ENCODE measurements at places on chromosomes 6 and 20.

DNA sequence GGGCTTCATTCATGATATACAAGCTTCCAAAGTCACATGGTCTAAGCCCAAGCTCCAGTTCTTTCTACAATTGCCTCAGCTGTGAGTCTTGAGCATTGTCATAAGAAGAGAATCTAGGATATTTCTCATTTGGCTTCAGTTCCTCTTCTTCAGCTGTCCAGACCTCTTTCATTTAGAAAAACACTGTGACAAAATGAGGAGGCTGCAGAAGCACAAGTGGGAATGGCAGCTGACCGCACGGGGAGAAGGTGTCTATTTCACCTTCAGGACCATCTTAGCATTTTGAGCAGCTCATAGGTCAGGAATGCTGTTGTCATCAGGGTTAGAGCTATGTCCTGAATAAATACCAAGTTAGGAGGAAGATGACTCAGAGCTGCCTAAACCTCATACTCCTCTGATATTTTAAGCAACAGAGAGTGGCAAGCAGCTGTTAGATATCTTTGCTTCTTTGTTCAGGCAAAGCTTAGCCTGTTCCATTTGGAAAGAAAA lies 390.1 kb upstream of the CITED2 start:
- DNase-seq: peak; percentile 83

GRCh38 chr20:34876406-34877282 lies at the start of gene ACSS2:
ACSS2 (plus strand) TSS chr20:34876612; CDS start chr20:34876646, 34 bp downstream.
- peak; percentile 96 for DNase-seq

DNA sequence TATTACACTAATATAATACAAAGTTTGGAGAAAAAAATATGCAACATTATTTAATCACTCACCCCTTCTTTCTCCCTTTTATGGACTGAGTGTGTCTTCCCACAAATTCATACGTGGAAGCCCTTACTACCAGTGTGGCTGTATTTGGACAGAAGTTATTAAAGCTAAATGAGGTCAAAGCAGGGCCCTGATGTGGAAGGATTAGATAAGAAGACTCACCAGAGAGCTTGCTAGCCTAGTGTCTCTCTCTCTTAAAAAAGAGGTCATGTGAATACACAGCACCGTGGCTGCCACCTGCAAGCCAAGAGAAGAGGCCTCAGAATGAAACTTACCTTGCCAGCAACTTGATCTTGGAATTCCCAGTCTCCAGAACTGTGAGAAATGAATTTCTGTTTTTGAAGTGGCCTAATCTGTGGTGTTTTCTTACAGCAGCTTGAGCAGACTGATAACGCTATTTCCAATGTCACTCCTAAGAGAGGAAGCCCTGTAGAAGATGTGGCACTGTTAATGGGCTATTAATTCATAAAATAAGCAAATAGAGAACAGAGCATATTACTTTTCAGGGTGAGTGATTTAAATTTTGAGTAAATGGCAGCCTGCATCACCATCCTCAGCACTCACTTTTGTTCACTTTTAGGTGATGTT lies 233.4 kb downstream of the TBC1D7 start:
- no peak for DNase-seq

DNA sequence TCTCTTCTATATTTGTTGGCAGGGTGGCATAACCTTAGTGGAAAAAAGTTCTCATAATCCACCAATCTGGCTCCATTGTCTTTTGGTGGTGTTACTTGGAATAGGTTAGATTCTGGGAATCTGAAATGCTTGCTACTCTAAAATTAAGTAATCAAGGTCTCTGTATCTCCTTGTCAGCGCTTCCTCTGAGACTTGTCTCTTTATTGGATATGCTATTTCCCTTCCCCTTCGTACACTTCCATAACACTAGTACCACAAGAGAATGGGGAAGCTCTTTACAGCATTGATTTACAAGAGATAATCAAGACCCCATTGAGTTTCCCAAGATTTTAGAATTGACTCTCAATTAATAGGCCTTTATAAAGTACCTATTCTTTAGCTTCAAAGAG lies 280.2 kb downstream of the ADGB start:
- DNase-seq: no peak
